ENCODE measurements at places on chromosomes 7 and 10. TPM values are rescaled to one million over a fixed set of nuclear protein-coding genes. Genes with fewer than 3 reads are reported as not detected.

Gene MLXIPL
- polyA plus RNA-seq, result 148 TPM

Gene PPP1R3A
- not detected for polyA plus RNA-seq

Gene TLX1
- polyA plus RNA-seq, result 0.06 TPM

Gene CDC14C
- not detected for polyA plus RNA-seq

Measured in liver (tissue), 10 donors.